ENCODE measurements at places on chromosomes 7 and 10.

DNA sequence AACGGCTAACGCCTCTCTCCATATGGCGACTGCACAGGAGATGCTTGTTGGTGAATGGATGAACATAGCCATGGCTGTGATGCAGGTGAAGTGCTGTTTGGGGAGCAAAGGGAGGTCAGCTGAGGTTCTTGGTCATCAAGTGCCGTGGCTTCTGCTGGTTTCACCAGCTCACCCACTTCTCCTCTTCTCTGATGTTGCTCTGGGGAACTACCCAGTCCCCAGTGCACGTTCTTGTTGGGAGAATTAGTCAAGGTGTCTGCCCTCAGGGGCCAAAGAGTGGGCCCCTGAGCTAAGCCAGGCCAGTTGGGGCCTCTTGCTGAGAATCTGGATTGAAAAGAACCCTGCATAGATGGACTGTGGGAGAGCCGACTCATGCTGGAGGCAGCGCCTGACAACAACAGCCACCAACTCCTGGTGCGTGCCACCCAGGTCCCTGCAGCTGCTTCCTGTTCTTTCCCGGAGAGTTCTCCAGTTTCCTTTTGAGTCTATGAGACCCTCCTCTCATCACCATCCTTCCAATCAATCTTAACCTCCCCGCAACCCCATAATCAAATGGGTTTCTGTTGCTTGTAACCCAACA is 3.0 kb downstream of the BTBD16 start:
- DNase-seq = no peak

GRCh38 chr10:78139341-78139740 is 105.7 kb downstream of the RPS24 start:
- no peak for DNase-seq

DNA sequence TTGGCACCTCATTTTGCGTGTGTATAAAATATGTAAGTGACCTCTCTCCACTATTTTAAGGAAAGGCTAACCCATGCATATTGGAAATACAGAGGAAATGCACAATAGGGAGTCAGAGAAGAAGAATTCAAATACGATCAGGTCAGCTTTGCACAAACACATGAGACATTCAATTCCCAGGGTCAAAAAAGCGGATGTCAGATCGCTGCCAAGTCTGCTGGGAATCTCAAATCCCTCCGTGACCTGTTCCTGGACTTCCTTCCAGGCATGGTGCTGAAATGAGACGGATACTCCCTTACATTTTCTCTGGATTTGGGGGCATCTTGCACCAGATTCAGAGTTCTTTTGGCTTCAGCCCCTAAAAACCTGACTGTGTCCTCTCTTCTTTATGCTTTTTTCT is 91.9 kb upstream of the PRKCQ start:
- no peak for DNase-seq

- DNase-seq = no peak
Measured at GRCh38 chr7:99020413-99020715, 123.5 kb downstream of the SMURF1 start.

GRCh38 chr7:127253281-127254162 is 781 bp upstream of the GRM8 start:
- no peak for DNase-seq

DNA sequence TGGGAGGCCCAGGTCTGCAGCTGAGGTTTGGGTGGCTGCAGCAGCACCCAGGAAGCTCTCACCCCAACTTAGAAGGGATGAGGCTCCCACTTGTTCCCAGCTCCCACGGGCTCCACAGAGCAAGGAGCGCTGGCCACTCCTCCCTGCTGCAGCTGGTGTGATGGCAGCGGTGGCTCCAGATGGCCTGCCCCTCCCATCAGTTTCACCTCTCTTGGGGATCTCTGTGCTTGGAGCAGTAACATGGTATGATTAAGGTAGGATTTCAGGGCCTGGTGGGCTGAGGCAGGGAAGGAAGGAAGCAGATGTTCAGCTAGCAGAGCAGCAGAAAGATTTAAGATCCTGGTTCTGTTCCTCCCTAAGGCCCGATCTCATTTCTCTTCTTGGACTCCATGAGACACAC is 66.8 kb upstream of the KIF5B start:
- DNase-seq = no peak

GRCh38 chr7:157278167-157278790 is 58.5 kb upstream of the DNAJB6 start:
- DNase-seq = no peak

- DNase-seq = no peak
Measured at GRCh38 chr7:77242068-77242467, 42.4 kb upstream of the FGL2 start.

DNA sequence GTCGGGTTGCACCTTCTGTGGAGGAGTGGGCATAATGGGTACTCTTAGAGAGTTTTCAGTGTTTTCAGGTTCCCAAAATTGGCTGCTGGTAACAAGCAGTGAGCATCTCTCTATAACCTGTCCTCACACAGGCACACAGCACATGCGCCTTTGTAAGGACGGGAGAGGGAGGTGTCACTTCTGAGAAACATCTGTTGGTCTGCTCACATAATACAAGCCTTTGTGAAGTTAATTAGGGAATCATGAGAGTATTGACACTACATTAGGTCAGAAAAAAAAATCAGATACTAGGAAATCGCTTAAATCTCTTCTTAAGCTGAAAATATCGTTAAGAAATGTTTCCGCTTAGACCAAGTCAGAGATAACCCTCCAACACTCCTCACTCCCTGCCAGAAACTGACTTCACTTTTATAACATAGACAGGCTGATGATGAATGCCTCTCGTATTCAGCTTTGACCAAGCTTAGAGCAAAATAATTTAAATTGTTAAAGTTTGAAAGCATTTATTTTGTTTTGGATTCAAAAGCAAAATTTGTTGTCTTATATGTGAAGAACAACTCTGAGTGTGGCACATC is 769.7 kb downstream of the TNS3 start:
- no peak for DNase-seq

DNA sequence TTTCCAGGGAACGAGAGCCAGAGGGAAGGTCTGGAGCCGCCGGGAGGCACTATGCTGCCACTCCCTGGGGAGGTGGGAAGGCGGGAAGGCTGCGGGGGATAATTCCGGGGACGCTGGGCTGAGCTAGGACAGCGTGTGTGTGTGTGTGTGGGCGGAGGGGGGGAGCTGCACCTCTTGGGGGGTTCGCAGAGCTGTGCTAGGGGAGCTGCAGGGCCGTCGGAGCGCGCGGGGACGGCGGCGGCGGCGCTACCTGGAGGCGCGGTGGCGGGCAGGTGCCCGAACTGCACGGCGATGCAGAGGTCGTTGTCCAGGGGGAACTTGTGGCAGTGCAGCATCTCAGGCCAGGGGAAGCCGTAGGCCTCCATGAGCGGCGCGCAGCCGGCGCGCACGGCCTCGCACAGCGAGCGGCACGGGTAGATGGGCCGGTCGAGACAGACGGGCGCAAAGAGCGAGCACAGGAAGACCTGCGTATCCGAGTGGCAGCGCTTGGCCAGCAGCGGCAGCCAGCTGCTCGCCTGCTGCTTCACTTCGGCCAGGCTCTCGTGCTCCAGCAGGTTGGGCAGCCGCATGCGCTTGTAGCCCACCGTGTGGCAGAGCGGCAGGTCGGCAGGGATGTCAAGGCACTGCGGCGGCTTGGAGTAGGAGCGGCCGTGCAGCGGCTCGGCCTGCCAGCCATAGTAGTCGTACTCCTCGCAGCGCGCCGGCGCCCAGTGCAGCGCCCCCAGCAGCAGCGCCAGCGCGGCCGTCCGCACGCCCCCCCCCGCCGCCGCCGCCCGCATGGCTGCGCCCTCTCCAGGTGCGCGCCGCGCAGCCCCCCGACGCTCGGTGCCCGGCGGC is 526 bp downstream of the SFRP5 start:
- DNase-seq = peak; percentile 34

GRCh38 chr10:2917926-2918325 is 149.4 kb upstream of the PFKP start:
- no peak for DNase-seq

- DNase-seq = no peak
Measured at GRCh38 chr10:105837951-105838350, 1196.9 kb downstream of the SORCS3 start.

GRCh38 chr7:36690514-36691187 is 33.6 kb downstream of the AOAH start:
- no peak for DNase-seq

GRCh38 chr10:71812016-71812912 is 38.8 kb downstream of the PSAP start:
- DNase-seq = peak; percentile 71

DNA sequence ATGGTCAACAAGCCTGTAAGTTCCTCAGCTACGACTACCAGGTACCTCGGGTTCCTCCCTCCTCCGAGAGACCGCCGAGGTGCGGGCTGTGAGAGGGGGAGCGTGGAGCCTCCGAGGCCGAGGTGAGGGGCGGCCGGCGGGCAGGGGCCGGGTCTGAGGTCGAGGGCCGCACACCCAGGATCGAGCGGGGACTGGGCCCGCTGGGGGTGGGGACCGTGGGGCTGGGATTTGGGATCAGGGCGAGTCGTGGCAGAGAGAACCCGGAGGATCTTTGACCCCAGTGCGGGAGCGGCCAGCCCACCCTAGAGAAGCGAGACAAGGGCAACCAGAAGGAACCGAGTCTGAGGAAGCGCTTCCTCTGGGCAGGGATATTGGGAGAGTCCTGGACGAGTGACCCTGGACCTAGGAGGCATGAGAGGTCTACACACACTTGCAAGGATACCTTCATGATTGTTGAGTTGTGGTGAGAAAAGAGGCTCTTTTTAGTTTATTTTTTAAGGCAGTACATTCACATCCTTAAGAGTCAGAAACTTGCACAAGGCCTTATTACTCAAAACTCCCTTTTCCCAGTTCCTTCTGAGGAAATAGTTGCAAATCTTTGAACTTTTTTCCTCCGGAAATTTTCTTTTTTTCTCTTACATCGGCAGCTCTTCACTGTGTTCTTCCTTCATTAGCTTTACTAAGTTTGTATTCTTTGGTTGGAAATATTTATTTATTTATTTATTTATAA is 395 bp downstream of the ZNF487 start:
- no peak for DNase-seq

DNA sequence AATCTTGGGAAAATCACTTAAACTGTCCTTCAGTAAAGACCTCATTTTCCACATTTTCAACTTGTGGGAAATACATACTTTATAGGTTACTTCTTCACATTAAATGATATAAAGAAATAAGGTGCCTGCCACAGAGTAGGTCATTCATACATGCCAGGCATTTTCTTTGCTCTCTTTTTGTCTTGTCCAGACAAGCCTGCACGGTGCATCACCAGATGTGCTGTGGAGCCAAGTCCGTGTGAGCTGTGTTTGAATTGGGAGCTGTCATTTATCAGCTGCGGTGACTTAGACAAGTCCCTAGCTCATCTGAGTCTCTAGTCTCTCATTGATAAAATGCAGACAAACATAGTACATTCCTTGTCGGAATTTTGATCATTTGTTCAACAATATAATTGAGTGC is 432.9 kb downstream of the SORCS3 start:
- DNase-seq = no peak

- no peak for DNase-seq
Measured at GRCh38 chr7:68744036-68744435, 854.2 kb upstream of the AUTS2 start.

GRCh38 chr10:49135575-49136313 is 1.9 kb upstream of the FAM170B start:
- DNase-seq = no peak

GRCh38 chr7:92052684-92053083 is 81.6 kb downstream of the CYP51A1 start:
- no peak for DNase-seq

- no peak for DNase-seq
Measured at GRCh38 chr10:89963451-89964102, 262.2 kb downstream of the KIF20B start.

DNA sequence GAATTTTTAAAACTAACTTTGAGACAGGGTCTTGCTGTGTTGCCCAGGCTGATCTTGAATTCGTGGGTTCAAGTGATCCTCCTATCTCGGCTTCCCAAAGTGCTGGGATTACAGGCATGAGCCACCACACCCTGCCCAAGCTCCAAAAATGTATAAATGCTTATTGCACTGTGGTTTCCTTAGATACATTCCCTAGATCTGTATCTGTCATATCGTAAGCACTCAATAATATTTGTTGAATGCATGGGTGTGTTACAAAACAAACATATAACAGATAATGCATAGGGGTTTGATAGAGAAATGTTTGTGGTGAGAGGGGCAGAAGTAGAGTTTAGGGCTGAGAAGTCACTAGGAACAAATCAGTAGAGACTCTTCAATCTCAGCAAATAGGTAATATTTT is 955.3 kb upstream of the C7orf33 start:
- no peak for DNase-seq

DNA sequence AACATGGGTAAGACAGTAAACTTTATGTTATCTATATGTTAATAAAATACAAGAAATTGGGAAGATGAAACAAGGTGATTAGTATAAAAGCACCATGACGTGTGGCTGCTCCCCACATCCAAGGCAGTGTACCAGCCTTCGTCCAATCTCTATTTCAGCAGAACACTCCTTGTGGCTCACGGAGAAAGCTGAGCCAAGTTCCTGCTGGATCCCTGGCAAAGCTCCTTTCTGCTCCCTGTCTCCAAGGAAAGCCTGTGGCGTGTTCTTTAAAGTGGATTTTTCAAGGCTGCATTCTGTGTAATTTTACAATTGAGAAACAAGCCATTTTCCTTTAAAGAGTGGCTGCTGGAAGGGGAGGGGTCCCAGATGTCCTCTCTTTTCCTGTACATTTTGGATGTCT is 467.3 kb downstream of the PTPRN2 start:
- no peak for DNase-seq

GRCh38 chr10:101780818-101781654 is 2.2 kb downstream of the NPM3 start:
- DNase-seq = peak; percentile 22

- DNase-seq = no peak
Measured at GRCh38 chr7:101870361-101871062, 53.1 kb downstream of the CUX1 start.

GRCh38 chr10:54470324-54470631 is 330.8 kb downstream of the PCDH15 start:
- DNase-seq = no peak

- no peak for DNase-seq
Measured at GRCh38 chr7:123633553-123633952, 22.1 kb upstream of the LMOD2 start.

DNA sequence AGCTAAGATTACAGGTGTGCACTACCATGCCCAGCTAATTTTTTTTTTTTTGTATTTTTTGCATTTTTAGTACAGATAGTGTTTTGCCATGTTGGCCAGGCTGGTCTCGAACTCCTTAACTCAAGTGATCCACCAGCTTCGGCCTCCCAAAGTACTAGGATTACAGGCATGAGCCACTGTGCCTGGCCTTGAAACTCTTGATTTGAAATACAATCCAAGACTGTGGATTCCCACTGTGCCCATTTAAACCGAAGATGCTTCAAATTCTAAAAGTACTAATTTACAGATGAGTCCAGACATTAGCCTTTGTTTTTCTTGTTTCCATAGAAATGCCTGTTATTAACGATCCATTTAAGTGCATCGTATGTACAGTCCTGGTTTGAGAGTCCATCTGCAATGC is 130.9 kb downstream of the CACNA2D1 start:
- no peak for DNase-seq

DNA sequence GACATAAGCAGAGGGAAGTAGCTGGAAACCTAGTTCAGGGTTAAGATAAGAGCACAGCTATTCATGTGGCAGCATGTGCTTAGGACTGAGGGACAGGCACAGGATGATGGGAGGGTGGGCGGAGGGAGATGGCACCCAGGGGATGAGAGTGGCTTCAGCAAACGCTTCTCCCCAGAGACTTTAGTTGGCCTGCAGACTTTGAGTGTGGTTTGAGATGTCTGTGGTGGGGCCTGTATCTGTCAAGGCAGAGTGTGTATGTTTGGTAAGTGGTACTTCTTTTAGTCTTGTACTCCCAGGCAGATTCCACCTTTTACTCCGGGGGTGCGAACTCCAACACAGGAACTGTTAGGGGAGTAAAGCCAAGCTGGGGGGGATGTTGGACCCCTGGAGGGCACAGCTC is 88.9 kb downstream of the WDFY4 start:
- DNase-seq = no peak

- DNase-seq = no peak
Measured at GRCh38 chr10:29689001-29689400, 54.2 kb upstream of the SVIL start.
